ENCODE measurements at places on chromosomes 3 and 15.
A peak's percentile ranks its signal among the peaks of the same experiment; 100 is the strongest.

DNA sequence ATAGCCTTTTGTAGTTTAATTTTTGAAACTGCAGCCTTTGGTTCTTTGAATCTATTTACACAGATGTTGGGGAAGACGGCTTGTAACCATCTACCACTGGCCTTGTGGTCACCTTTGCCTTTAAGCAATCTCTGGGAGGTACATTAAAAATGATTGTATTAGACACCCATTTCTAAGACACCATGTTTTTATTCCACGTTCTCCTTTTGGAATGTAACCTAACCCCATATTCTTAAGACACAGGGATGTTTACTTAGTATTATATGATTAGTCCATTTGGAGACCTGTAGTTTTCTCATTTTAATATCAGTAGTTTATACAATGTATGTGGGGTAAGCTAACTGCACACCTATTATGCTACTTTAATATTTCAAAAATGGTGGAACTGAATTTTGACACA, 175.1 kb upstream of the PLSCR5 start:
- no peak for DNase-seq

DNA sequence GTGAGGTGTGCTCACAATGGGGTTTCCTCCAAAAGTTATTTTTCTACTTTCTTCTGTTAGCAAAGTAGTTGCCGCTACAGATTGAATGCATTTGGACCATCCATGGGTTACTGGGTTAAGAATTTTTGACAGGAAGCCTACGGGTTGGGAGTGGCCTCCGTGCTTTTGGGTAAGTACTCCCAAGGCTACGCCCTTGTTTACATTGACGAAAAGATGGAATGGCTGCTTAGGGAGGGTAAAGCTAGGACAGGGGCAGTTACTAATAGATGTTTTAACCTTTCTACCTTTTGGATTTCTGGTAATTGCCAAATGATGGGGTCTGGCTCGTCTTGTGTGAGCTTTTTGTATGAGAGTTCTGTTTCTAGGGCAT, 20.4 kb upstream of the ATG7 start:
- DNase-seq: no peak

- no peak for DNase-seq
These were observed 27.4 kb downstream of the GLDN start for GRCh38 chr15:51368751-51369450.

GRCh38 chr15:65077981-65078352, 1.4 kb downstream of the KBTBD13 start:
- DNase-seq: peak; percentile 68

DNA sequence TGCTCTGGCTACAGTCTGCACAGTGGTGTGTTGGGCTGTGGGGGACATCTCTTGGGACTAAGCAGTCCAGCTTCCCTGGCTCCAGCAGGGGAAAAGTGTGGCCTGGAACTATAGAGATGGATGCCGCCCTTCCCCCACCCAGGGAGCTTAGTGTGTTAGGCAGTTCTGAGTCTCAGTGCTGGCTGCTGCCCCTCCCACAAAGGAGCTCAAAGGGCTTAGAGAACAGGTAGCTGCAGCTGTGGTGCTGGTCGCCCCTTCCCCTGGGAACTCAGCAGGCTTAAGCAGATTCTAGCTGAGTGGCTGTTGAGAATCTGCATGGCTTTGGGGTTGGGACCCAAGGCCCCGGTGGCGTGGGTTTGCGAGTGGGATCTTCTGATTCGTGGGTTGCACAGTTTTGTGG, 190.8 kb downstream of the PDCD6IP start:
- no peak for DNase-seq

DNA sequence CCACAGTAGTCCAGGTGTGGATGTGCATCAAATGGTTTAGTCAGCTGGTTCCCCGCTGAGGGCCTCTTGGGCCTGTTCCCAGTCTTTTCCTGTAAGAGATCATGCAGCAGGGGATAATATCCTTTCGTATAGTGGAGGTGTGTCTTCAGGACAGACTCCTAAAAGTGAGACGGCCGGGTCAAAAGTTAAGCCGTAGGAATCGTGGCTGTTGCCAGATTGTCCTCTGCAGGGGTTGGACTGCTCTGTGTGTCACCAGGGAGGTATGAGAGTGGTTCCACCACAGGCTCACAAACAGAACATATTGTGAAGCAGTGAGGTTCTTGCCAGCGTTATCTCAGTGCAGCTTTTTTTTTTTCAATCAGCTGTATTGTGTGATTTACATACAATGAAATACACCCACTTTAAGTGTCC, 95.0 kb downstream of the VGLL4 start:
- no peak for DNase-seq

GRCh38 chr3:139327861-139328260, 16.0 kb upstream of the MRPS22 start:
- no peak for DNase-seq

GRCh38 chr3:31065765-31066164, 171.3 kb upstream of the GADL1 start:
- no peak for DNase-seq

DNA sequence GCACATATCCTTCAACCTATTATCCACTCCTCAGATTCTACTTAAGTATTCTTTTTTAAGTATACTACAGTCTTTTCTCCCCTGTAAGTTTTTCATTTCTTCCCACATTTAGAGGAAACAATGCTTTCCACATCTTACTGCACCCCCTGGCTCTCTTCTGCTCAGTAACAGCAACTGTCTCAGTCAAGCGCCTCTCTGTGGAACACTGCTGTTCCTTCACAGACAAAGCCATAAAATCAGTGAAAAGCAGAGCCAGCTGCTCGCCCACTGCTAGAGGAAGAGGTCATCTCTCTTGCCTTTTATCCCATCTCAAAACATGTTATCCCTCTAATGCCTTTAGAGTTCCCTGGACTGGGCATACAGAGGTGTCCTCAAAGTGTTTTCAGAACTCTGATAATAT, 24.8 kb downstream of the SERP1 start:
- DNase-seq: no peak
